ENCODE measurements at places on chromosomes 7 and 10.

DNA sequence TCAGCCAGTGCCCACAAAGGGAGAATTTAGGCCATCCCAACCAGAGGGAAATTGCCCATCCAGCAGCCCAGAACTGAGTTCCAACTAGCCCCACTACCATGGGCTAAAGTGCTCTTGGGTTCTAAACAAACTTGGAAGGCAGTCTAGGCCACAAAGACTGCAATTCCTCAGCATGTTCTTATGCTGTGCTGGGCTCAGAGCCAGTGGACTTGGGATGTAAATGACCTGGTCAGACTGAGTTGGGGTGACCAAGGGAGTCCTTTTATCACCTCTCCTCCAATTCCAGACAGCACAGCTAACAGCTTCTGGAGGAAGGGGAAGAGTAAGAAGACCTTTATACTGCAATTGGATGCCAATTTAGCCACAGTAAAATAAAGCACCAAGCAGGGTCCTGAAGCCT lies 607.2 kb upstream of the KCND2 start:
- no peak for DNase-seq

DNA sequence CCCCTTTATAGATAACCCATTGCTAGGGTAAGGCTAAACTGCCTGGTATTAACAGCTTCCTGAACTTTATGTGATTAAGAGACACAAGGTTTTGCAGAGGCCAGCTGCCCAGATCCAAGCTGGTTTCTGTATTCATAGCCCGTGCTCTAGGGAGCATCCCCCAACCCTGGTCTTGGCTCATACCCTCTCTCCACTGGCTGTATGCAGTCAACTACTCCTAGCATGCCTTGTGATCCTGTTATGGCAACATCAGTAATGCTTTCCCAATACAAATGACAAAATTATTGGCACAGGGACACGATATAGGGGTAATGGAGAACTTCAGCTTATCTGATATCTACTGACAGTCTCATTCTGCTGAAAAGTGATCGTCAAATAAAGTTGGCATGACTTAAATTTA lies 202.8 kb upstream of the MKLN1 start:
- DNase-seq, result no peak

DNA sequence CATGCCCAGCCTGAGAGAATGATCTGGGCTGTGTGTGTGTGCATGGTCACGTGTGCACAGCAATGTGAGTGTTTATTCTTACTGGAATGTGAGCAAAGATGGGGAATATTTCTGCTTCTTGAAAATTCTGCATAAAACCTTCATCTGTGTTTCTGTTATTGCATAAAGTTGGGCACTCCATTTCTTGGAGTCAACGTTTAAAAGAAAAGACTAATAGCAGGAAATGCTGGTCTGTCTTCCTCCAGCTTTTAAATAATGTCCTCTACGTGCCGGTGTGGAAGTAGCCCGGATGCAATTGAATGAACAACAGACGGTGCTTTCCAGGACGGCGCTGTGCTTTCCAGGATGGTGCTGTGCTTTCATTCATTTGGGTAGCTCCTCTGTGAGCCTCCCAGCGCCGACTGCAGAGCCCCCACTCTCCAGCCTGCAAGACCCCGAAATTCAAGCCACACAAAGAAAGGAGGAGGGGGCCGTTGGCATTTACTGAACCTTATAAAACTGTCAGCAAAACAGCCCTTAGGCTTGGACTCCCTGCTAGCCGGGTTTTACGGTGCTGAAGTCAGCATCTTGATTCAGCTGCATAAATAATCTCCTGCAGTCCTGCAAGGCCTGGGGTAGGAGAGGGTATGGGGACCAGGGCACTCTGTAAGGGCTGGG lies 158.2 kb upstream of the PRKCQ start:
- DNase-seq, result no peak

GRCh38 chr7:144057954-144058353 lies 9.2 kb downstream of the OR2A5 start:
- DNase-seq, result no peak

DNA sequence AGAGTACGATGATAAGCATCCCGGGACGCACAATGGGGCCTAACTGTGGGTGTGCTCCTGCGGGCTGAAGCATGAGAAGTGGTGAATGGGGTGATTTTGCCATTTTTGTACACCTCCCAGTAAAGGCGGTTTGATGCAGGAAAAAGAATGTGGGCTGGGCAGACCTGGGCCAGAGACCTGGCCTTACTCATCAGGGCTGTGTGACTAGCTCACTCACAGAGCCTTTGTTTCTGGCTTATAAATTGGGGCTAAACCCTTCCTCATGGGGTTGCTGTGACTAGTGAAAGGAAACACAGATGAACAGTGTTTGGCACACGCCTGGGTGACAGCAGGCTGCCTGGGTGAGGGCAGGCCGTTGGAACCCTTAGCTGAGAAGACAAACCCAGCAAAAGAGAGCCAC lies 18.0 kb downstream of the RRP12 start:
- no peak for DNase-seq

DNA sequence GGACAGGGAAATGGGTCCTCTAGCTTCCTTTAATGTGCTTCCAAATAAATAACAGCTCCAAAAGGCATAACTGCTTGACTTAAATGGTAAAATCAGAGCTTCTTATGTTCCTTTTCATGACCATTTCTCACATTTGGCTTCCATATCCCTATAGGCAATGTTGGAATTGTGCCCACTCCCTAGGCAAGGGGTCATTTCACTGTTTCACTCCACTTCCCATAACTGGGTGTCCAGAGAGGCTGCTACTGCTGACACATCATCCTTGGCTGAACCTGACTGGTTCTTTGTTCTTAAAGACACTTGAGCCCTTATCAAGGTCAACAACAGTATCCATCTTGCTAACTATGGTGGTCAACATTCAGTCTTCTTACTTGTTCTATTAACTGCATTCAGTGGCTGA lies 37.1 kb downstream of the PRTFDC1 start:
- DNase-seq, result no peak

GRCh38 chr10:61835069-61835945 lies 66.2 kb upstream of the ARID5B start:
- DNase-seq, result peak; percentile 59

DNA sequence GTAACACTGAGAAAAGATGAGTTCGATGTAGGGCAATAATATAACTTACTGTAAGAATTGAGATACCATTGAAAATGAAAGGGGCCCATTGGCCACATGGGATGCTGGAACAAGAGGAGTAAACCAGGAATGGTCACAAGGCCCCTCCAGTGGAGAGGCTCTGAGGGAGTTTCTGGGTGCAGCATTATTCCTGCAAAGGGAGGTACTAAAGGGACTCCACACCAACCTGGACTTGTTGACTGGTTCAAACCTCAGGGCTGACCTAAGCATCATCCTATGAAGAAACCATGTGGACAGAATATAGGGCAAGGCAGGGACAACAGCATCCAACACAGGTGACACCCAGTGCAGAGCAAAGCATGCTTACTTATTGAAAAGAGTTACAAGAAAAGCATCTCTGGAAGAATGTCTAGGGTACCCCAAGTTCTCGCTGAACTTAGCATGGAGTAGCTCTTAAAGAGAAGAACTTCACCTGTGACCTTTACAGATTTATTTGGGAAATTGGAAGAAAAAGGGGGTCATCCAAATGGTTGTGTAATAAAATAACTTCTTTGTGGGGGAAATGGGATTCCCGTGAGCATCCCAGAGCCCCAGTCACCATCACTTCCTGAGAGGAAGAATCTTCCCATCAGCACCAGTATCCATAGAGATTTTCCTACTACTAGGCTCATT lies 34.7 kb downstream of the PRSS2 start:
- DNase-seq, result no peak

GRCh38 chr10:91610444-91610843 lies 22.4 kb downstream of the PPP1R3C start:
- DNase-seq, result no peak

DNA sequence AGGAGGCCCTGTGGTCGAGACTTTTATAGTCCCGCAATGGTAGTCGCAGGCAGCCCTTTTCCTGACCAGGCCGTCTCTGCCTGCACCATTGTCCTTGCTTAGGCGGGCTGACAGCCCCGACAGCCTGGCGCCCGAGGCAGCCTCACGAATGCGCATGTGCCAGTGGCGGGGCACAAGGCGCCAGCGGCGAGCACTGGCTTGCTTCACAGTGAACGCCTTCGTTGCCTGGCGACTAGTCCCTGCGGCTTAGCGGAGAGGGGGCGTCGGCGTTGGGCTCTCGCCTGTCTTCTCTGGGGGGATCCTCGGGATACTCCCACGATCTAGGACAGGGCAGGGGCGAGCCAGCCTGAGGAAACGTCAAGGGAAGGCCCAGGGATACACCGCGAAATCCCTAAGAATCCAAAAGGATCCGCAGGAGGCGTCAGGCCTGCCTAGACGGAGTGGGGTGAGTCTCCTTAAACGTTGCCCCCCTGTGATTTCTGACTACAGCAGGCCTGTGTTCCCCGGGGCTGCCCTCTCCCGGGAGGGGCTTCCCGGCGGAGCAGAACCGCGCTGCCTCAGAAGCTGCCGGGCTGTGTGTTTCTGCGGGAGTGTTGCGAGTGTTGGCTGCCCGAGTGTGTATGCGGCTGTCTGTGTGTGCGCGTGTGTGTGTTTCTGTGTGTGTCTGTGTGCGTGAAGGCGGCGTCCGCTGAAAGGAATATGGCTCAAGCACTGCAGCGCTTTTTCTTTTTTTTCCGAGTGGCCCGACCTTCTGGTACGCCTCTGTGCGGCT lies 20.5 kb upstream of the ZNF273 start:
- no peak for DNase-seq

DNA sequence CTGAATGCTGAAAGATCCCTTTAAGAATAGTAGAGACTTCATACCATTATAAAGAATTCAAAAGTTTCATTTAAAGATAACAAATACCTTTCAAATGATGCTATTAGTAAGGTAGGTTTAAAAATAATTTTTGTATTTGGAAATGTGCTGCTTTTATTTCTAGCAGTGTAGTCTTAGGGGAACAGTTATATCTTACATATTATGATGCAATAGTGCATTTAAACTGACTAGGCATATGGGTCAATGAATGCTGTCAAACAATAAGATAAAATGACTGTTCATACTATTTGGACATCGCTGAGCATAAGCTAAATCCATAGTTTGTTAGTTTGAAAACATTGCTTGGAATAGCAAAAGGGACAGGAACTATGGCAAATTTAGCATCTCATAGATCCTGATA lies 354.8 kb upstream of the SEMA3A start:
- no peak for DNase-seq

DNA sequence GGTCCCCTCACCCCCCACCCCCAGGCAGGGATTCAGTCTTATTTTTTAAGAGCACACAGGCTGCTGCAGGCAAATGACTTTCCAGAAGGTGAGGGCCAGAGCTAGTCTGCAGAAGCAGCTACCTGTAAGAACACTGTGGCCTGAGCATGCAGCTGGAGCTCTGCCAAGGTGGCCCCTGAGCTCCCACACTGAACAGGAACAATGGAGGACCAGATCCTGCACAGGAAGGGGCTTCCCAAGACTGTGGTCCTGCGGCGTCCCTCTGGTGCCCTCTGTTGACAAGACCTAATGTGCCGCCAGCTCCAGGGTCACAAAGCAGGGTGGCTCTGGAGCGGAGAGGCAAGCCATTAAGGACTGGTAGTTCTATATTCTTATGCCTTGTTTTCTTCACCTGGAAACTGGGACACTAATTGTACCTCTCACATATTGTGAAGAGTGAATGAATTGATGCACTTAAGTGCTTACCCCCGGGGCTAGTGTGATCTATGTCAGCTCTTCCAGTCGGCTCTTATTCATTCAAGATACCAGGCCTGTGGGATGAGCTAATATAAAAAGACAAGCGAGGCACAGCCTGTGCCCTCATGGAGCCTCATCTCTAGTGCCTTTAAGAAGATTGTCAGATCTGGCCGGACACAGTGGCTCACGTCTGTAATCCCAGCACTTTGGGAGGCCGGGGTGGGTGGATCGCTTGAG lies 8.0 kb upstream of the BEND7 start:
- peak; percentile 56 for DNase-seq

DNA sequence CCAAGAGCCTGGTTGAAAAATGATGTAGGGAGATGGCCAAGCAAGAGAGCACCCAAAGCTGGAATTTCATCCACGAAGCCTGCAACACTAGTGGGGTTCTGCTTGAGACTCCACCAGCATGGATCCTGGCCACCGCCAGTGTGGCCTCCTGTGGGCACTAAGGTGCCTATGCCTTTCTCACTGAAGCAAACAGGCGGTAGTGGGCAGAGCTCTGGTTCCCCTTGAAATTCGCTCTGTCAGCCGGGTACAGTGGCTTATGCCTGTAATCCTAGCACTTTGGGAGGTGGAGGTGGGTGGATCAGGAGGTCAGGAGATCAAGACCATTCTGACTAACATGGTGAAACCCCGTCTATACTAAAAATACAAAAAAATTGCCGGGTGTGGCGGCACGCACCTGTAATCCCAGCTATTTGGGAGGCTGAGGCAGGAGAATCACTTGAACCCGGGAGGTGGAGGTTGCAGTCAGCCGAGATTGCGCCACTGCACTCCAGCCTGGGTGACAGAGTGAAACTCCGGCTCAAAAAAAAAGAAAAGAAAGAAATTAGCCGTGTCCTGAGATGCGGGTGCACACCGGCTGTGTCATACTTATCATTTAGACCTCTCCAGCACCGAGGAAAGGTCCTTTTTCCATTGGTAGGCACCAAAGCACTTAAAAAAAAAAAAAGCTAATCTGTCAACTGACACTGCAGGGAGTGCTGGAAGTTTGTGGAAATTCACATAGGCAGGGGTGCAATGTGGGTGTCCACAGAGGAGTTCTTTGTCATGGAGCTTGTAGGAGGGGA lies 28.3 kb downstream of the CCM2 start:
- DNase-seq, result no peak

DNA sequence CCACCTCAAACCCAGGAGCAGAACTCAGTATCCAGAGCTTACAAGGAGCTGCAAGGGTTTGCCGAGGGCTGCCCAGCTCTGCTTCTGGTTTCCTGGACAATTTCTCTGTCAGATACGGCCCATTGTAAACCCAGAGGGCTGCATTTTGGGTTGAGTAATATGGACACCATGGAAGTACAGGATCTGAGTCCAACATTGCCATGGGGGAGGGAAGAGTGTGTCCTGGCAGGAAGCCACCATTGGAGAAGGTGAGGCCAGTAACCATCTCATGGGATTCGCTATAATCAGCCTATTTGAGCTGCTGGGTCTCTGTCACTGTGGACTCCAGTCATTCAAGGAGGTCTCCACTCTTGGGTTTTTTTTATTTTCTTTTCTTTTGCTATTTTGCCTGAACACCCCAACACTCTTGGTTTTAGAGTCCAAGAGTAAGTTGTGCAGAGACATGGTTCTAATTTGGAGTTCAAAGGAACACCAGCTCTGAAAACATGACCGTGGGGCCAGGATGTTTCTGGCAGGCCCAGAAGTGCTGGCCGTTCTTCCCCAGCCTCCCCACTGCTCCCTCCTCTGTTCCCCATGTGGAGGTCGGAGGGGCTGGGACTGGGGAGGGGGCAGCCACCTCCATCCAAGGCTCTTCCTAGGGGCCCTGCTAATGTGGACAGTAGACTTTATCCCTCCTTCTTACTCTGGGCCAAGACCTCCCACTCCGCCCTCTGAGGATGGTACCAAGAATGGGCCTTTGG lies 46.2 kb downstream of the CHST3 start:
- no peak for DNase-seq

GRCh38 chr10:1545524-1545923 lies 191.8 kb downstream of the ADARB2 start:
- no peak for DNase-seq

- no peak for DNase-seq
These were observed 93.6 kb upstream of the PRR15 start for GRCh38 chr7:29469976-29470557.

GRCh38 chr10:102065561-102066398 lies 631 bp downstream of the HPS6 start:
- peak; percentile 44 for DNase-seq

All from GM12865 (cell line).